ENCODE measurements at places on chromosomes 3 and 15.
A peak's percentile ranks its signal among the peaks of the same experiment; 100 is the strongest.

- DNase-seq, result no peak
These were observed 77.9 kb upstream of the SPRED1 start for GRCh38 chr15:38174691-38175090.

GRCh38 chr3:69439643-69440270 lies 53.9 kb upstream of the FRMD4B start:
- DNase-seq, result no peak

- DNase-seq, result no peak
These were observed 35.4 kb upstream of the RBMS3 start for GRCh38 chr3:29245441-29245840.

DNA sequence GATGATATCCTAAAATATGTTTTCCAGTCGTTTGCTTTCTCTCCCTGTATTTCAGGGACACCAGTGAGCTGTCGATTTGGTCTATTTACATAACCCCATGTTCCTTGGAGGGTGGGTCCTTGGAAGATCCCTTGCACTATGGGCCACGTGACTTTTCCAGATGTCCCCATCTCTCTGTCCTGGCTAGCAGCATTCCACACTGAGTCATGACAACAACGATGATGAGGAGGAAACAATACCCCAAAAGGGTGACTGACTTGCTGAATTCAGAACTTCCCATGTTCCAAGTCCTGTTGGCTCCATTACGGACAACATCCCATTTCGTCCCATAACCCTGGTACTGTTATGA lies 134.3 kb downstream of the NSMCE3 start:
- DNase-seq, result no peak

DNA sequence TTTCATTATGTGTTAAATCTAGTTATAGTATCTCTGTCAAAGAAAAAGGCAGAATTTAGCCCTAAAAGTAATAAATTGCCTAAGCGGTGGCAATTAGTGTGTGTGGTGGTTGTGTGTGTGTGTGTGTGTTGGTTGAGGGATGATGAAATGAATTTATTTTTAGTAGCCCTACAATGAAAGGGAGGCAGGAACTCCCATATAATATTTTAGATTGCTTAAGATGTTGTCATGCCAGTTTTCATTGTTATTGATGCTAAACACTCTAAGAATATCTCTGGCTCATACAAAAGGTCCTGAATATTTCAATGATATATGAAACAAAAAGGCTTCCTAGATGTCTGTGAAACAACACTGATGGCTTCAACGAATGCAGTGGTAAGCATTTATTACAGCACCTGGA lies 140.6 kb upstream of the TBC1D5 start:
- no peak for DNase-seq

GRCh38 chr3:65048151-65048550 lies 360.4 kb upstream of the ADAMTS9 start:
- no peak for DNase-seq

DNA sequence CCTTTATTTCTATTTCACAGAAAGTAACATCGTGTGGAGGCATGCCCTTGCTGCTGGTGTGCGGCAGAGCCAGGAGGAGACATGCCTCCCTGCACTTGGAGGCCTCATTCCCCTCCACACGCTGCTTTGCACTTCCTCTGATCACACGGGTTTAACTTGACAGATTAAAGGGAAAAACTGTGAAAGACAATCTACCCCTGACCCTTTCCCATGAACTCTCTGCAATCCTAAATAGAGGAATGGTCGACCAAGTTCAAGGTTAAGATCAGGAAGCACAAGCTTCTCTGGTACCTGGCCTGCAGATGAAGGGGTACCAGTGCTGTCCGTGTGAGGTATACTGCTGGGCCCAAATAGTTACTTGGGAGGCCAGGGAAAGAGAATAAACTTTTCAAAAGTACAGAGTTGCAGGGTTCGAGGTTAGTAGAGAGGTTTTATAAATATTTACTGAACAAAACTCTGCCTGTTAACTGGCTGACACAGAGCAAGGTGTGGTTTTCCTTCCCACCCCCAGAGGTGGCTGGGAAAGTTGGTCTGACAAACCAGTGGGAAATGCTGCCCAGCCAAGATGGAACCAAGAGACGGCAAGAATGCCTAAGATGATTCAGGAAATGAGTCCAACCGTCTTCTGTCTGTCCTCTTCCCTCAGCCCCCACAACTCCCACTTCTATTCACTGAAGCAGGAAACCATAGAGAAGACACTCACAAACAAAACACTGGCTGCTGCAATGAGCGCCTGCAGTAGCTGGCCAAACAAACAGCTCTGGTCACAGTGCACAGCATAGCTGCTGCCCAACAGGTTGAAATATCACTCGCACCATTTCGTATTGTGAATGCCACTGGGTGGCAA lies 79.6 kb downstream of the IGF2BP2 start:
- no peak for DNase-seq

- DNase-seq, result no peak
These were observed 78.8 kb downstream of the CLDN11 start for GRCh38 chr3:170497207-170498095.

DNA sequence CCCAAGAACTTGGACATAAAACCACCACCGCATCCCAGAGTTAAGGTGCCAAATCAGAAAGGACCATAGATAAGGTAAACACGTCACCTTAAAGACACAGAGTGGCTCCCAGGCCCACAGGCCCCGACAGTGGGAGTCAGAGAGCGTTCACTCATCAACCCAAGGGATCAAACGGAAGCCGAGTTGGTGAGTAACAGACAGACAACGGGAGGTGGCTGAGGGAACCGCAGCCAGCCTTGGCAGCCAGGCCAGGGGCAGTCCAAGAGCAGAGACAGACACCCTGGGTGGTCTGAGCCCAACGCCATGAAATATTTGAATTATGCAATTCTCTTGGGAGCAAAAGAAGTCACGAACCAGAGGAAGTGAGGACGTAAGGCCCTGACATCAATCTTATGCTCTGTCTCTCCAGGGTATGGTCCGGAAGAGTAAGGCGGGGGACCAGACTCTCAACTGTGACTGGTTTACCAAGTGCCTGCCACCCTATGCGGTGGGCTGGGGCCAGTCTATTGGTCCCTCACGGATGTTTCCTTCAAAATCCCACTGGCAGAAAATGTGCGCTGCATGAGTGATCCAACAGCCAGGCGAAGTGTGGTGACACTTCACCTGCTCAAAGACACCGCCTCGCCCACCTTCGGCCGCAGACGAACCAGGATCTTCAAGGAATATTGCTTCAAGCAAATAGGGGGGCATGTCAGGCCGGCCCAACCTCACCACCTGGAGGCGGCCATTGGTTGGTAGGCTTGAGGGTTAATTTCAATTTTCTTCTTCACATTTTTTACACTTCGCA lies 34.3 kb downstream of the TMEM44 start:
- no peak for DNase-seq

- DNase-seq, result no peak
These were observed 165.3 kb downstream of the FNDC3B start for GRCh38 chr3:172204716-172205115.

- no peak for DNase-seq
These were observed 198.7 kb downstream of the AKAP13 start for GRCh38 chr15:85578941-85579701.

- DNase-seq, result no peak
These were observed 45.2 kb upstream of the PFN2 start for GRCh38 chr3:150015901-150016300.

- DNase-seq, result no peak
These were observed 901.7 kb downstream of the NTRK3 start for GRCh38 chr15:87354661-87355410.

DNA sequence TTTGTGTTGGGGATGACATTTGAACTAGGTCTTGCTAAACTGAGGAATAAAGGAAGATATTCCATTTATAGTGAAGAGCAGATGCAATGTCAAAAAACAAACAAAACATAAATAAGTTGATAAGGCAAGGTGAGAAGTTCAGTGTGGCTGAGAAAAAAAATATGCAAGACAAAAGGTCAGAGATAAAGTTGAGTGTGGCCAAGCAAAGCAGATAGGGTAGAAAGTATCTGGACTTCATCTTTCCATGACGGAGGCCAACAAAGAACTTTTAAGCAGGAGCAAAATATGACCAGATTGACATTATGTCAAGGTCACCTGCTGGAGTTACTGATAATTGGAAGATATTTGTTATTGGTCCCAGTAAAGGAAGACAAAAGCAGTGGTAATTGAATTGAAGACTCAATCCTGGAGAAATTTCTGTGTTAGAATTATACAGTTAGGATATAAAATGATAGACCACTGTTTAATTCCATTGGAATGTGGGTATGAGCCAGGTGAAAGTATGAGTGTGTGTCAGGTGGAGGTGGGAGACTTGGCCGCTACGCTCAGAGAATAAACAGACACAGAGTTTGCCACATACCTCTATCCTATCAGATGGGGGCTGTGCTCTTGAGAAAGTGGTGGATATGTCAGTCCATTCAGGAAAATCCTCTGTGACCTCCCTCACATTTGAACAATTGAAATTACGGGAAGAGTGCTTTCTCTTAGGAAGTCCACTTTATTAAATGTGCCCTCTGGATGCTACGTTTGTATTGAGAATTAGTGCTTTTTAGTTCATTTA lies 28.1 kb downstream of the ADIPOQ start:
- no peak for DNase-seq

- DNase-seq, result peak; percentile 81
These were observed 31.1 kb downstream of the FOXL2 start for GRCh38 chr3:138915503-138916498.

- no peak for DNase-seq
These were observed 44.9 kb downstream of the METTL6 start for GRCh38 chr3:15382405-15382923.

GRCh38 chr15:78350058-78350457 lies 9.9 kb downstream of the CRABP1 start:
- DNase-seq, result no peak

DNA sequence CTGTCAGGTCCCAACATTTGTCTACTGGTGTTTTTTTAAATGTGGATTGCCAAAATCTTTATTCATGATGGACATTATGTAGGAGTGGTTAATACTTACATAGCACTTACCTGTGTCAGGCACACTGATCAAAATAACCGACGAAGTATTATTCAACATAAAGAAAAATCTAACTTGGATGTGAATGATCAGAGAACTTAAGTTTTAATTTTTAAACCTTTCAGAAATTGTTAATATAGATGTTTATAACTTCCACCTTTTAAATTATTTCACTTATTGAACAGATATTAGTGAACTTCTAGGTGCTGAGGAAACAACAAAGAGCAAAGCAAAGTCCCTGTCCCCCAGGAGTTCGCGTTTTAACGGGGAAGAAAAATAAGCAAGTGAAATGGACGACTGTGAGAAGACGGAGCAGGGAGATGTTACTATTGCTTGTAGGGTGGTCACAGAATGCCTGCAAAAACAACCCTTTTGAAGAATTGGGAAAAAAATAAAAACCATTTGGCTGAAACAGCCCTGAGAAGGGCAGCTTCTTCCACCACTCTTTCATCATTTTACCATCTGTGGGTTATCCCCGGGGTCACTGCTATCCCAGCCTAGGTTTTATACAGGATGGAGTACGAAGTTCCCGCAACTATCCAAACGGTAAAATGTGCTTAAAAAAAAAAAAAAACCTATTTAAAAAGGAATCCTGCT lies 915 bp upstream of the APH1B start:
- DNase-seq, result no peak

GRCh38 chr3:13530241-13531009 lies 18.5 kb upstream of the FBLN2 start:
- no peak for DNase-seq

DNA sequence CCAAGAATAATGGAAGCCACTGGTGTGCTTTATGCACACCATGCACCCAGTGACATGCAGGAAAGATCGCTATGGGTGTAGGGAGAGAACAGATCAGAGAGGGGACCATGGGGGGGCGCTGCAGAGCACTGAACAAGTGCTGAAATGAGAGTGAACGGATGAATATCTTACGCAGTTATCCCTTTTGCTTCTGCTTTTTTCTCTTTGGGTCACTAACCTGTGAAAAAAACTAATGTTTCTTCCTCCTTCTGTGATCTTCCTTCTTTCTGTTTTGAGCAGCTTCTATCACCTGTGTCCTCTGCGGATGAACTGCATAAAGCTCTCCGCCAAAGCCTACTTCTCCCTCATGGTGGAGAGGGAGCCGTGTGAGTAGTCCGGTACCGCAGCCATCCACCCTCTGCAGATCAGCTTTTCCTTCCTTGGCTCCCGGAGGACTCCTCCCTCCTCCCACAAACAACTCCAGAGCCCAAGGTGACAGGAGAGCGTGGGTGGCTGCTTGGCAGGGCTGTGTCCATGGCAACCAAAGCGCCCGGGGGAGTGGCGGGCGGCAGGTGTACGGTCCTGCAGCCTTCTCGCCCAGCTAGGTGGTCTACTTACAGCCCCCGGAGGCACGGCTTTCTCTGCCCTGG lies 106.2 kb downstream of the DGKG start:
- DNase-seq, result no peak

DNA sequence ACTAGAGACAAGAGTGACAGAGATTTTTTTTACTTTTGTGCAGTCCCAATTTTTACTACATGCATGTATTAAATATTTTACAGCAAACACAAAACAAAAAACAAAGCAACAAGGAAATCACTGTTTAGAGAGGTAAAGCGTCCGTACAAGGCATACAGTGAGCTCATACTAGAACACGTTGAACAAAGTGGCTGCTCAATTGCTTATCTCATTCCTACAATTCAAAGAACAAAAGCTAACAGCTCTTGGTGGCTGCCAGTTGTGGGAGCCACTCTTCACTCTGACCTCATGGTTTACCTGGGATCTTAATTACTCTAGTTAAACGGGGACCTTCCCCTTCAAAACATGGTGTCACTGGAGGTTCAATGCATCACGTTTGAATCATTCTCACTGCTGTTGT lies 7.6 kb upstream of the ARHGEF26 start:
- DNase-seq, result no peak

- DNase-seq, result no peak
These were observed 254.5 kb downstream of the NEK10 start for GRCh38 chr3:27114684-27115083.

- DNase-seq, result peak; percentile 60
These were observed 101.9 kb downstream of the KLHL25 start for GRCh38 chr15:85692873-85693272.

DNA sequence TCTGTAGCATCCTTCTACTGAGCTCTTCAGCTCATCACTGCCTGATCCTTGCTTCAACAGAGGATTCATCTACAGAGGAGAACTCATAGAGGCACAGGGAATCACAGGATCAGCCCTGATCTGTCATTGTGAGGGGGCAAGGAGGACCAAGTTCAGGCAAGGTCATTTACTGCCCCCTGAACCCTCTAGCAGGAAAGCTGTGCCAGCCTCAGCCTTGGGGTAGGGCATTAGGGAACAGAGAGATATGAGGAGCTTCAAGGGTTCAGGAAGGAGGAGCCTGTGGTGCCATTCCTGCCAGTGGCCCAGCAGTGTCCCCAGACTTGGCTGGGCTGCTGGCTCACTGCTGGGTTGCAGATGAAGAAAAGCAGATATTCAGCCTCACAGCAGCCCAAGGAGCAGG lies 8.2 kb downstream of the CHST14 start:
- no peak for DNase-seq

GRCh38 chr3:80696280-80696679 lies 928.5 kb upstream of the ROBO1 start:
- DNase-seq, result no peak
